ENCODE measurements at places on chromosomes 12 and 14.

DNA sequence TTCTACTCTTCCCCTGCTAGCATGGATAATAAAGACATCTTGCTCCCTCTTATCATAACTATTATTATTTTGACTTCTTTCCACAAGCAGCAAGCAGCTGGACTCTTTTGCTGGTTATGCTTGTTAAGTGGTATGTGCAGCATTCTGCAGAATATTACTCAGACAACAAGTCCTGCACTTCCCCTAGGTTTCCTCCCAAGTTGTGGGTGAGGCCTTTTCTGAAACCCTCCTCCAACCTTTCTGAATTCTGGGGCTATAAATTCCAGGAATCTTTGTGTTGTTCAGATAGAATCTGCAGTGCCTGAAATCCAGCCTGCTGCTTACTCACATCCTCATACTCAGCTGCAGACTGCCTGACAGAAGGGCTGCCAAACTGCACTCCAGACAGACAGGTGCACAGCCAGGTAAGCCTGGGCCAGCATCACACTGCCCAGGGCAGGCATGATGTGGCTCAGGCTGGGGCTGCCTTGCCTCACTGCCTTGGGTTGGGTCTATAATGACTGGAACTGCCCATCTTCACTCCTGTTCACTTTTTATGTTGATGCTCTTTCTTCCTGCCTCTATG lies 6.2 kb upstream of the DHRS2 start:
- no peak for DNase-seq

GRCh38 chr14:88232771-88233170 lies 90.3 kb downstream of the KCNK10 start:
- DNase-seq, result no peak

GRCh38 chr12:65891987-65892481 lies 67.8 kb downstream of the HMGA2 start:
- DNase-seq, result no peak

- no peak for DNase-seq
These were observed 42.5 kb upstream of the BMP4 start for GRCh38 chr14:53999061-53999488.

DNA sequence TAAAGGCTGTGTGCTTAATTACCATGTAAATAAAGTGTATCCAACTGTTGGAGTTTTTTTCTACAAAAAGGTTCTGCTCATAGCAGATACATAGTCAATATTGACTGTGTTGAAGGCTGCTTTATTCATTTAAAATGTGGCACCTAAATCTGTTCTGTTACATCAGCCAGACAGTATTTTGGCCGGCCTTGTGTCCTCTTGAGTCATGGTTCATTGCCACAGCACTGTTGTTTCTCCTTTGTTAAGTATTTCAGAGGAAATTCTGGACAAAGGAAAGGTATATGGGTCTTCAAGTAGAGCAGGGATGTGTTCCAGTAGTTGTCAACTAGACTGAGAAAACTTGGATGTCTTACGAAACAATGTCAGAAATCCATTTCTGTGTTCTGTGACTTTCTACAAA lies 95.5 kb downstream of the SLC38A6 start:
- DNase-seq, result no peak

Data from DMS79 treated with DMSO at 0.1 percent for 48 hours (cell line).